CD4-positive, alpha-beta T cell treated with Interleukin-4 for 1 hour (primary cell): ENCODE measurements at places on chromosomes 5 and 9.

DNA sequence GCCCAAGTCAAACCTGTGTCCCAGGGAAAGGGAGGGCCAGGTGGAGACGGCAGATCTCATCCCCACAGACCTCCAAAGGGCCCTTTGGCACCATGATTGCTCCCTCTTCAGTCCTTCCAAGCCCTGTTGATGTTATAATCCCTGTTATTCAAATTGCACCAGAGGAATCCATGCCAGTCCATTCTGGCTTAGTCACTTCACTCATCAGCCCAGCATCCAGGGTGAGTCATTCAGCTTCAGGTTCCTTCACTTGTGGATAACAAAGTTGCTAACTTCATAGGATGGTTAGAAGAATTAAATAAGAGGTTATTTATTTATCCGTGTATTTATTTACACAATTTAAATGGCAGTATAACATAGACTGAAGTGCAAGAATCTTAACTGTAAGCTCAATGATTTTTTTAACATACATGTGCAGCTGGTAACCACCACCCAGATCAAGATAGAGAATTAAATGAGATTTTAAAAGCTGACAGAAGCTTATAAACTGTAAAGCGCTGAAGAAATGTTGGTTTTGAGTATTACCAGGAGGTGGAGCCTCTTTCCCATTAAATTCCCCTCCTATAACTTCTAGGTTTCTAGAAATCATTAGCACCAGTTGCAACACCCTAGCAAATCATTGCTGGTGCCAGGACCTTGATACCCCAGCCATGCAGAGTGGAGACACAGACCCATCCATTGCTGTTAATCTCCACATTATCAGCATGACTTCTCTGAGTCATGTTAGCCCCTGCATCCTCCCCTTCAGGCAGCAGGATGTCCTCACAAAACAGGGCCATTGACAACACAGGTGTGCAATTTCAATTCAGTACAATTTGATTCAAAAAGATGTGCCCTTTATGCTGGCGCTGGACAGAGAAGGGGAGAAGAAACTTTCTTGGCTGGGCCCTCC lies 77.4 kb downstream of the SEC61B start:
- no peak for DNase-seq

DNA sequence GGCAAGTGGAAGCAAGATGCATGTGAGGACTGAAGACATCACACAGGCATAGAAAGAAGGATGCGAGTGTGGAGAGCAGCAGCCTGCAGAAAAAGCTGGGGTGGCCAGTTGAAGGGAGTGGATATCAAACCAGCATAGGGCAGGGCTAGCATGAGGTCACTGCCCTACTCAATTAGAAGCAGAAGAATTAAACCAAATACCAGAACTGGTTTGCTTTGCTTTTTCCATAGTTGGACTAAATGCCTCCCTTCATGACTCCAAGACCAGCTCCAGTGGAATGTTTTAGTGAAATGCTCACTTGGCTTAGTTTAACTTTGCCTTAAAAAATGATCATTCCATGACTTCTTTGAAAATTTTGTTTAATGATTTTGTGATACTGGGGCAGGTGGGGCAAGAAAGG lies 45.8 kb downstream of the TMEM167A start:
- no peak for DNase-seq

DNA sequence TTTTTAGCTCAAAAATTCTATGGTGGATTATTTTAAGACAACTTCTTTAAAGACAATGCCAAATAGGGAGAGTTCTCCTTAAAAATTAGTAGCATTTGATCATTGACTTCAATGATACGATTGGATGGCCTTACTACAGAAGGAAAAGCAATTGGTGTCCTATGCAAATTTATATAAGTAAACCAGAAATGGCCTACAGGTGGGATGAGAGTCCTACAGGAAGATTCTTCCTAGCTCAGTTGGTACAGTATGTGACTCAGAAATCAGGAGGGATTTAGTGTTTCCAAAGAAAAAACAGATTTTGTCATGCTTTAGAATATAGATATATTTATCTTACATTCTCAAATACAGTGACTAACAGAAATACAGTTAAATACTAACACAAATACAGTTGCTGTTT lies 6.5 kb downstream of the ANKRA2 start:
- no peak for DNase-seq

DNA sequence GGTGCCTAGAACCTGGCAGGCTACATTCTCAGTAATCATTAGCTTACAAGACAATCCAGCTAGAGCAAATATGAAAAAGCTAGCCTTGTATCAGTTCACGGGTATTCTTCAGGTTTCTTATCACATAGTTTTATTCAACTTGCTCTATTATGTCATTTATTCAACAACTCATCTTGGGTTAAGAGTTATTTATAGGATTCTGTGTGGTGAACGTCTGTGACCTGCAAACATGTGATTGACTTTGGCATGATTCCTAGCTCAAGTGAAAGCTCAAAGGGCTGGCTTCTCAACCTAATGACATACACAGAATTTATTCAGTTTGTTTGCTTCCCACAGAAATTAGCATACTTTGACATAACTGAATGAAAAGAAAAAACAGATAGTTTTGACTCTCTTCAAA lies 173.1 kb downstream of the PLPPR1 start:
- no peak for DNase-seq

GRCh38 chr9:35357116-35357515 lies 132.8 kb upstream of the RUSC2 start:
- no peak for DNase-seq
